ENCODE measurements at places on chromosomes 2 and 18. TPM values are rescaled to one million over a fixed set of nuclear protein-coding genes. Genes with fewer than 3 reads are reported as not detected.

The SMYD1 gene
- total RNA-seq: not detected

The CFAP53 gene
- total RNA-seq: 0.95 TPM

The ERICH2 gene
- 2.2 TPM for total RNA-seq

The FOXI3 gene
- total RNA-seq: not detected

The COLEC11 gene
- not detected for total RNA-seq

The TXNL1 gene
- 67.3 TPM for total RNA-seq

The C2orf66 gene
- total RNA-seq: 0.21 TPM
